CD14-positive monocyte (primary cell): ENCODE measurements at places on chromosomes 1 and 21.

GRCh38 chr1:15251857-15252835 is 5.1 kb downstream of the FHAD1 start:
- DNase-seq: no peak

DNA sequence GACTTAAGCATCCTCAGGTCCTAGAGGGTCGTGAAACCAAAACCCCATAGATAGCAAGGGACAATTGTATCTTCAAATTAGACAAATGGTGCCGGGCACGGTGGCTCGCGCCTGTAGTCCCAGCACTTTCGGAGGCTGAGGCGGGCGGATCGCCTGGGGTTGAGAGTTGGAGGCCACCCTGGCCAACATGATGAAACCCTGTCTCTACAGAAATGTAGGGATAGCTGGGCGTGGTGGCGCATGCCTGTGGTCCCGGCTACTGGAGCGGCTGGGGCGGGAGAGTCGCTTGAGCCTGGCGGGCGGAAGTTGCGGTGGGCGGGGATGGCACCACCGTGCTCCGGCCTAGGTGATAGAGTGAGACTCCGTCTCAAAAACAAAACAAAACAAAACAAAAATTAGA is 780.6 kb downstream of the BRINP3 start:
- no peak for DNase-seq

- no peak for DNase-seq
Observed at GRCh38 chr1:108732398-108732797, 14.1 kb upstream of the STXBP3 start.

DNA sequence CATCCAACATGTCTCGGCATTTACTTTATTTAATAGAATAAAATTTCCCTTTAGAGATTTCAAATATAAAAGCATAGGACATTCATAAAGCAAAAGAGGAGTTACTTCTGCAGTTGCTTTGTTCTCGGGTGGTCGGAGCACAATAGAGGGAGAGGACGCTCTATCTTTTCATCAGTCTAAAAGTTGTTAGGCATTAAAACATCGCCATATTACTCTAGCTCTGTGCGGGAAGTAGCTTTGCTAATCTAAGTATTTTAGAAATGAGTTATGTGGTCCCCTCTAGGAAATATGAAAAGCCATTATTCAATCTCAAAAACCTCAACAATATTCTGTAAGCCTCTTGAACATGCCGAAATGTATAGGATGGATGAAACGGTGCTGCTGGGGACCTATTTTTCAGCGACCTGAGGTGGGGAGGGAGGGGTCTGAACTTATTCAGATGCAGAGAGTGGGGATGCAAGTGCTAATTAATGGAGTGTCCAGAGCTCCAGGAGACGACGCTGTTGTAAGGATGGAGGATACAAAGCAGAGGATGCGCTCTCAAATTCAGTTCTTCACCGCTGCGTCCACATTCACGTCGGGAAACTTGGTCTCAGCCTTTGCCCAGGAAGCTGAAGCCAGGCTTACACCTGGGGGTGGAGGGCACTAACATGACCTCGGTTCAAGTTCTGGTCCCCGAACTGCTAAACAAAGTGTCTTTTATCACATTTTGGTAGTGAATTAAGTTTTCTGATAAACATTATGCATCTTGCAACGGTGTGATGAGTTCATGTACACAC is 6.3 kb downstream of the CDKN2C start:
- no peak for DNase-seq

DNA sequence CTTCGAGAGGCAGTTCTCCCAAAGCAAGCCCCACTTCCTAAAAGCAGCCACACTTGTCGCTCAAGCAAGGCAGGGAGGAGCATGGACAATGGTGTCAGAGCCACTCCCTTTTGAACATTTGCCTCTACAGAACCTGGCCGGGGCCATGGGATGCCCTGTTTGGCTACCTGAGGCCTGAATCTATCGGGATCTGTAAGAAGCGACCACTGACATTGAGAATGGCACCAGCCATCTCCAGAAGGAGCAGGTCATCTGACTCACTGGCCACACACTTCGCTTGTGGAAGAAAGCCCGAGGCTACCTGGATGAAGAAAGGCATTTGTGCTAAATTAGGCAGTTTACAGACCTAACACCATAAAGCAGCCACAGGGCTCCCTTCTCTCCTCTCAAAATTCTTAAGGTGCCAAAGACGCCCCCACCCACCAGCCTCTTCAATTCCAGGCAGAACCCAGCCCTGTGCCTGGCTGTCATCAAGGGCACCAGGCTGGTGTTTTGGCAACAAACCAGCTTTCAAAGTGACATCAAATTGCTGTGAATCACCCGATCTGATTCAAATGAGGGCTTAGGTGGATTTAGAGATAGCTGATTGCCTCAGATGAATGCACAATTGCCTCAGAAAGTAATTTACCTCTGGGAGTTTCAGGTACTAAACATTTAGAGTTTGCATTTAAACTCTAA is 104.8 kb downstream of the ETS2 start:
- DNase-seq: peak; percentile 19

DNA sequence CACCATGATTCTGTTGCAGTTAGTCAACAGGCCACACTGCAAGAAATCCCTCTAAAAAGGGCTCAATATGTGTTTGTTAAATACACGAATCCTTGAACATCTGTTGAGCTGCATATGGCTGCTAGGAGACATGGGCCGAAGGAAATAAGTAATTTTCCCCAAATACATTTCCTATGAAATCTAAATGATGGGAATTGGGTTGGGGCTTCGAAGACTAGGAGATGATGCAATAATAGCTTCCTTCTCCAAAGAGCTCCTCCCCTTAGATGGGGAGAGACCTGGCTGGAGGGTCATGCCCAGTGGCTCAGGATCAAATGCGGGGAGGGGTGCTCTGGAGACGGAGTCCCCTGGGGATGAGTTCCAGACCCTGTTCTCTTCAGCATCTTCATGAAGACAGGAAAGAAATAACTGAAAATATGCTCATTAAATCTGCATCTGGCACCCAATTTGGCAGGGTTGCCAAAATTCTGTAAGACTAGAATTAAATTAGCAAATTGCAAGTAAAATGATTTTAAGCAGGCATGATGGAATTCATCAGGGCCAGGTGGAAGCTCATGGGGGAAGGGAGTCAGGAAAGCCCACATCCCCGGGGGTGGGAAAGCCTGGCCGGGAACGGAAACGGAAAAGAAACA is 165.0 kb upstream of the EDN2 start:
- no peak for DNase-seq
